ENCODE measurements at places on chromosomes 12 and 14. TPM values are rescaled to one million over a fixed set of nuclear protein-coding genes. Genes with fewer than 3 reads are reported as not detected.

Gene ACACB
- 3.0 TPM for total RNA-seq

Gene ETV6
- 22.1 TPM for total RNA-seq

Gene TDRD9
- under 0.01 TPM for total RNA-seq

Gene RDH16
- total RNA-seq, result 6.3 TPM

Gene CLEC2D
- 1.4 TPM for total RNA-seq

Gene LRP1
- total RNA-seq, result 26.3 TPM

Gene MYF5
- not detected for total RNA-seq

Gene PAX9
- 8.6 TPM for total RNA-seq

Gene COCH
- not detected for total RNA-seq

Gene SLC38A4
- total RNA-seq, result 2.8 TPM

Gene AP5M1
- 38.9 TPM for total RNA-seq

Gene DPF3
- 0.07 TPM for total RNA-seq

Gene SDSL
- total RNA-seq, result 9.6 TPM
